Colonic mucosa (tissue), 4 donors: ENCODE measurements at places on chromosomes 12 and 14. TPM values are rescaled to one million over a fixed set of nuclear protein-coding genes. Genes with fewer than 3 reads are reported as not detected.

DNA sequence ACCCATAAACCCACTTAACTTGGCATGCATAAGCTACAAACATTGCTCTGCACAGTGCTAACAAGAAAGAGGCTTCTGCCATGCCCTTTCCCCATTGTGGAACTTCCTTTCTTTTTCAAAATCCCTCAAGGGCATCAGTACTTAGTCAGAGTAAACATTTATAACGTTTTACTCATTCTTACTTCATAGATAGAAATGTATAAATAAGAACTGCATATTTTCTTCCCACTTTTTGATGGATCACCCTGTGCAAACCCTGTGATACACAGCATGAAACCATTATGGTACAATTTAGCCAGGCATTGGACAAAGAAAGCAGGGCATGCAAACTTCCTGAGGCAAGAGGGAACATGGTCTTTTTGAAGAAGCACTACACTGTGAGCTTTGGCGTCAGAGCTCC lies 113.8 kb upstream of the FOXG1 start:
- DNase-seq, result no peak

DNA sequence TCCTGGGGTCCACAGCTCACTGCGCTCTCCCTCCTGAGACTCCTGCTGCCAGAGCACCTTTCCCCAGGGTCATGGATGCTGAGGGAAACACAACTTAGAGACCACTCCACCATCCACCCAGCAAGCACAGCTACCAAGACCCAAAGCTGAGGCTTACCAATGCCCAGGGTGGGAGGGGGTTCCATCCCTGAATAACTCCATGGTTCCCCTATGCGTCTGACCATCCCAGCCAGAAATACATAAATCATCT lies 36.3 kb downstream of the DAD1 start:
- DNase-seq, result no peak

Gene VASH1
- total RNA-seq, result 3.6 TPM

Gene LYZ
- 162 TPM for total RNA-seq

DNA sequence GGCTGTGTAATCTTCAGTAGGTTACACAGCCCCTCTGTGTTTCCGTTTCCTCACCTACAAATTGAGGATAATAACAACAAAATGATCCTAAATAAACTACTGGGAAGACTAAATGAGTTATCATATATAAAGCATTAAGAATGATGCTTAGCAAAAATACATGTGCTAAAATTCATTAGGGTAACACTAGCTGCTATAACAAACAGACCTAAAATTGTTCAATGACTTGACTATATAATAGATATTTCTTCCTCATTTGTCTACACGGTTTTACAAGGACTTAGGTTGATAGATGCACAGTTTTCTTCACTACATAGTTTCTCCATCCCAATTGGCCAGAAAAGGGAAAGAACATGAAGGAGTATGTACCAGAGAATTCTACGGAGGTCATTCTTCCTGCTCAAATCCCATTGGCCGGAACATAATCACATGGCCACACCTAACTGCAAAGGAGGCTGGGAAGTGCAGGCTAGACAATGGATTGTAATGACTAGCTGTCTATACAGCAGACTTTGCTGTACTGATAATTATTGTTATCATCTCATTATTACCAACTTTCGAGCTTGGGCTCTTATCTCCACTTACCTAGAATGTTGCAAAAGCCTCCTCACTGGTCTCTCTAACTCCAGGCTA lies 223.5 kb upstream of the NUDT4 start:
- no peak for DNase-seq

Gene HOTAIR
- not detected for total RNA-seq

Gene ARHGDIB
- total RNA-seq, result 21.5 TPM

Gene CEBPE
- not detected for total RNA-seq

- peak; percentile 96 for DNase-seq
Measured at GRCh38 chr14:23567186-23568020, at the start of gene AP1G2. TSS of gene AP1G2 (minus strand) at chr14:23567791. CDS start at chr14:23567314, 477 bp downstream.

- no peak for DNase-seq
Measured at GRCh38 chr14:95174184-95174792, 17.0 kb upstream of the DICER1 start.
